ENCODE measurements at places on chromosomes 7 and 10.

DNA sequence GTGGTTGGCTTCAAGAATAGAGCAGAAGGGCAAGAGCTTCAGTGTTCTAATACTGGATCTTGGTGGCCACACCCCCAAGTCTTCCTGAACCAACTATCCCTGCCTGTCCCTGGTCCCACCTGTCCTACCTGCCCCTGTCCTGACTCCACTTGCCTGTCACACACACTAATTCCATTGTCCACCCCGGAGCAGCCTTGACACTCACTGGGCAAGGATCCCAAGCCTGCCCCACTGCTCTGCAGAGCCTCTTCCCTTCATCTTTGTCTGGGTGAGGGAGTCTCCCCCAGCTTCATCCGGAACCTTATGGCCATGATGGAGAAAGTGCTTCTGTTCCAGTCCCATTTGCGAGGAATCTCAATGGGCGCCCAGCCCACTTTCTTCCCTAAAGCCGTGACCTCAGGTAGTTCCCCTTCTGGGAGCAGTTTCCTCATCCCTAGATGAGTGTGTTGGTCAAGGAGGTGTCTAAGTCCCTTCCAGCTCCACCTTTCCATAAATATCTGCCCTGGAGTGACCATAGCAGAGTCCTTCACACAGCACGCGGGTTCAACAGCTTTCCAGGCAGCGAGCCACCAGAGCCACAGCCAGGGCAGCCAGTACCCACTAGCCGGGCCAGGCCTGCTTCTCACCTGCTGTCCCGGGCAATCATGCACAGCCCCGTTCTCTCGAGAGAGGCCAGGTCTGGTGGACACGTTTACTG lies 61.5 kb downstream of the VIPR2 start:
- no peak for DNase-seq

DNA sequence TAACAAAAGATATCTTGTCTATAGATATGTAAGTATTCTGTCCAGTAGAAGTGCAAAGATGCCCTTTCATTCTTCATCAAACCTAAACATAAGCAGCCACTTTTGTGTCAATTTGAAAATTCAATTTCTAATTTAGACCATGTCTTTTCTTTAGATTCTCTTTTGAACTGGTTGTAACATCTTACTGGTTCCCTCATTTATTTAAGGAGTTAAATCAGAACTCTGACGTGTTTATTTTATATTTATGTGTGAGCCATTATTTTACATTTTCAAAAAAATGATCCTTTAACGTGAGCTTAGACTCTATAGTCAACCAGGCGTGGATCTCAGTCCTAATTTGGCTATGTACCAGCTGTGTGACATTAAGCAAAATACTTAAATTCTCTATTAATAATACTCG lies 74.0 kb upstream of the PHYHIPL start:
- DNase-seq = no peak

GRCh38 chr10:101781984-101782810 lies 1.0 kb downstream of the NPM3 start:
- no peak for DNase-seq

DNA sequence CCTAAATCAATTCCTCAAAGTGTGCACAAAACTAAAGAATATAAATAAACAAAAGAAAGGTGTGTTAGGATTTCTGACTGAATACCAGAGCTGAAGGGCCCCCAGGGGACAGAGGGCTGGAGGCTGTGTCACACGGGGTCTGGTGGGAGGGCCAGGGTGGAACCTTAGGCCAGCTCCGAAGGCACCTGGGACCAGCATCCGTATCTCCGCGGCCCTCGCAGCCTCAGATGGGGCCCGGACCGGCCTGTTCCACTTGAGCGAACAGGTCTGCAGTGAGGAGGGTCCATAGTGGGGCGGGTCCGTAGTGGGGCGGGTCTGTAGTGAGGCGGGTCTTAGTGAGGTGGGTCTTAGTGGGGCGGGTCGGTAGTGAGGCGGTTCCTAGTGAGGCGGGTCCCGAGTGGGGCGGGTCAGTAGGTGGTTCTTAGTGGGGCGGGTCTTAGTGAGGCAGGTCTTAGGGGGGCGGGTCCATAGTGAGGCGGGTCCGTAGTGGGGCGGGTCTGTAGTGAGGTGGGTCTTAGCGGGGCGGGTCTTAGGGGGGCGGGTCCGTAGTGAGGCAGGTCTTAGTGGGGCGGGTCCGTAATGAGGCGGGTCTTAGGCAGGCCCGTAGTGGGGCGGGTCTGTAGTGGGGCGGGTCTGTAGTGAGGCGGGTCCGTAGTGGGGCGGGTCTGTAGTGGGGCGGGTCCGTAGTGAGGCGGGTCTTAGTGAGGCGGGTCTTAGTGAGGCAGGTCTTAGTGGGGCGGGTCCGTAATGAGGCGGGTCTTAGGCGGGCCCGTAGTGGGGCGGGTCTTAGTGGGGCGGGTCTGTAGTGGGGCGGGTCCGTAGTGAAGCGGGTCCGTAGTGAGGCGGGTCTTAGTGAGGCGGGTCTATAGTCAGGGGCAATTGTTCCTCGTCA lies 15.1 kb downstream of the GPR146 start:
- DNase-seq = no peak

DNA sequence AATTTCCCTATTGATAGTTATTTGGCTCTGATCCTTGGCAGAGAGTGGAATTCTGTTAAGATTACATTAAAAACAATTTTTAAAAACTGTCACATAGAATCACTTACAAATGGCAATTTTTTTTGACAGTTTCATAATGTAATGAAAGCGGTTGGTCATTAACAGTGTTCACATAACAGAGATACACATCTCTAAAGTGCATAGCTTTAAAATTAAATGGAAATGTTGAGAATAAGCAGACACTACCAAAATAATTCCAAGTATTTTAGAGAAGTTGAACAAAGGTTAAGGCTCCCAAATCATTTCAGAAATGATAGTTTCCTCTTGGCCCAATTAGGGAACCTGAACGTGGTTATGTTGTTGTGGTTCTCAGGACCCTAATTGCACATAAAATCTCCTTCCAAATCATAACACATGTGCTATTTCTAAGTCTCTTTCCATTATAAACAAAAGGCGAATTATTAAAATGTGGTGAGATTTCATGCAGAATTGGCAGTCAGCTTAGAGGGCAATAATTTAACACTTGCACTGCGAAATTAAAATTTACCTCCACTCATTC lies 528.9 kb upstream of the FZD8 start:
- DNase-seq = no peak
